ELF-1 (cell line): ENCODE measurements at places on chromosomes 11 and 22.

- no peak for DNase-seq
Observed at GRCh38 chr11:64330888-64331287, 9.1 kb upstream of the CCDC88B start.

- no peak for DNase-seq
Observed at GRCh38 chr22:27912101-27912500, 7.0 kb downstream of the PITPNB start.

DNA sequence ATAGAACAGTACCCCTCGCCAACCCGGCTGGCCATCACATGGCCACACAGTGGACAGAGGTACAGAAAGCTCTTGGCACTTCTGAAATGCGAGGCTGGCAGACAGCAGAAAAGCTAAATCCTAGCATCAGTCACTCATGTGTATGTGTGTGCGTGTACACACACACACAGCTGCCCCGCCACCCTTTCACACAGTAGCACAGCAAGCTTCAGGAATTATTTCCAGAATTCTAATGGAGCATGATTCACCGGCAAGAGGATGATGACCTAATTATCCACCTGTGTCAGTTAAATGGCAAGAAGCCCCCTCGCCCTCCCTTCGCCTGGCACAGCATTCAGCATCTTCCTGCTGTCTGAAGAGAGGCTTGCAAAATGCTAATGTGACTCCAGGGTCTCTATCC is 336.0 kb downstream of the SHANK2 start:
- DNase-seq: no peak

- no peak for DNase-seq
Observed at GRCh38 chr11:71164186-71164585, 88.2 kb downstream of the SHANK2 start.

GRCh38 chr11:66866511-66866986 is 9.7 kb downstream of the LRFN4 start:
- DNase-seq: no peak

- no peak for DNase-seq
Observed at GRCh38 chr11:16217631-16218030, 138.7 kb downstream of the SOX6 start.

DNA sequence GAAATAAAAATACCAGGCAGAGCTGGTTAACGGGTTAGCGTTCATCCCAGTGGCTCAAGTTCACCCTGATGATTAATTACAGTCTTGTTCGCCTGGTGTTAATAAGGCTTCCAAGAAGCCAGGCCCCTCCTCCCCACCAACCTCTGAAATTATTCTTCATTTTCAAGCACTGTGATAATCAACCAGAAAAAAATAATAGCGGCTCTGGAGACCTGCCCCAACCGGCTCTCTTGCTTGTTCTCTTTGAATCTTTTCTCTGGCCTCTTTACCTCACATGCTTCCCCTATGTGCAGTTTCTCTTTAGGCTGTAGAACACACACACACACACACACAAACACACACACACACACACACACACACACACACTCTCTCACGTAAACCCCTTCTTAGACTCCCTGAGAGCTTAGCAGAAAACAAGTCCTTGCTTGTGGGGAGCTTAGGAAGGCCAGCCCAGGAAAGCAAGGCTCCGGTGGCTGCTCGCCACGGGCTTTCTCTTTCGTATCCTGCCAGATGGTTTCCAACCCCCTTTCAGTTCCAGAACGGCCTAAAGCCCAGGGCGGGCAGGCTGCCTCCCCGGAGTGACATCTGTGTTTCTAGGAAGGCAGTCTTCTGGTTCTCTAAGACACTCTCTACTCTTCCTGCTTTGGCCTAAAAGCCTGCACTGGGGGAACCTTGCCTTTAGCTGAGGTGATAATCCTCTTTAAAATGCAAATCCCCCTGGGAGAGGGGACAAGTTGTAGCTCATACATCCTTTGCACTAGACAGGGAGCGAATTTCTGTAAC is 106.4 kb upstream of the SESN3 start:
- DNase-seq: peak; percentile 75
